ENCODE measurements at places on chromosomes 6 and 20. TPM values are rescaled to one million over a fixed set of nuclear protein-coding genes. Genes with fewer than 3 reads are reported as not detected.

Gene TFAP2D
- total RNA-seq = not detected

Gene CCN2
- 283 TPM for total RNA-seq

Gene HCRTR2
- total RNA-seq = not detected

Gene TNF
- under 0.01 TPM for total RNA-seq

Gene RAET1E
- 1.1 TPM for total RNA-seq

Gene TBXT
- not detected for total RNA-seq

Gene MYO6
- 11.0 TPM for total RNA-seq

Gene ERVFRD-1
- total RNA-seq = 0.22 TPM

Gene IL17A
- total RNA-seq = not detected

Gene CFB
- 62.8 TPM for total RNA-seq

Gene MAP1LC3A
- total RNA-seq = 14.5 TPM

Gene PXMP4
- total RNA-seq = 6.0 TPM

Gene GSTA1
- total RNA-seq = not detected

Gene TRIM15
- total RNA-seq = not detected

All from placental pericyte (primary cell).